AG09319 (cell line): ENCODE measurements at places on chromosomes 5 and 9.

DNA sequence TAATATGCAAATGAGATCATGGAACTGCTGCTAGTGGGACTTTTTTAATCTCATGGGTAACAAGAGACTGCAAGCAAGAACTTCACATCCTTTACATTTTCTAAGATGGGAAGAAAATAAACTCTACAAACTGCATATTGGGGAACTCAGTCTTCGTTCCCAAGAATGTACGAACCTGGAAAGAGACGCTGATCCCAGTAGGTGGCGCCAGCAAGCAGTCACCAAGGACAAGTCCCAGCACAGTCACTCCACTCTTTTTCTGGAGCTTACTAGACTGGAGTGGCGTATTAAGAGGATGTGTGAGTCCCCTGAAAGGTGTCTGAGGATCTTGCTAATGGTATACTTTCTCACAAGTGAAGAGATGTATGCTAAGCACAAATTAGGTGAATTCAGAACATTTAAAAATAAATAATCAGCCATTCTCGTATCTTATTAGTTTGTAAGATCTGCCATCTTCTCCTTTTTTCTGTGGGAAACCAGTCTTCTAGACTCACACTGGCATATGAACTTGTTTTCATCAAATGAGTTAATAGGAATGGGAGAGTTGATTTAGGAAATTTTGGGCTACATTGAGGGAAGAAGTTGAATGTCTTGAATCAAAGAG, 16.0 kb upstream of the PUM3 start:
- no peak for DNase-seq

GRCh38 chr9:91682806-91683205, 259.2 kb upstream of the NFIL3 start:
- DNase-seq, result no peak

DNA sequence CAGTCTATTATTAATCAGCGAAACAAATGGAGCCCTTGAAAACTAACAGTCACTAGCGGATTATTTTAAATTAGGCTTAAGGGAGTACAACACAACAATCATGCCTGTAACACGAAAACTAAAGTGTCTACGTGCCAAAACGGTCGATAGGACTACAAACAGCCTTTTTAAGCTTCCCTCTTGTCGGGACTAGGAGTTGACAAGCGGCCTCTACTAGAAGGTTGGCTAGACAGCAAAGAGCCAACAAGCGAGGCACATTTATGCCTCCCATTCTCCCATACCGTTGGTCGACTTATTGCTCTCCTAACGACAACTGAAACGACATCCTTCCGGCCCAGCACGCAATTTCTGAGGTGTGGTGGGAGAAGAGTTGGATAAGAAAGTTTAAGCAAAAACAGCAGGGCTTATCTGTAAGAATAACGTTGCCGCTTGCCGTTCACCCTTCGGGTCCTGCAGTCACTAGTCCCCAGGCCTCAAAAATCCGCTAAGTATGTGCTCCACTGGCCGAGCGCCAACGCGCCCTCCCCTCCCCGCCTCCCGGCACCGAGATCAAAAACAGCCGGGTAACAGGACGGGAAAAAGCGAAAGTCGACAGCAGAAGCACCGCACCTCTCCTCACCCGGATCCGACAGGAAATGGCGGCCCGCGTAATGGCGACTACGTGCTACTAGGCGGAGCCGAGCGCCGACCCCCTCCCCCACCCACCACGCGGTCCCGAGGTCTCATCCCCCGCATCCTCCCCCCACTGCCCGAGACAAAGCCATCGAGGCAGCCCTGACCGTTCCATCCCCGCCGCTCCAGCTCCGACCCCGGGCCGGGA, 813 bp downstream of the HNRNPK start:
- no peak for DNase-seq

- DNase-seq, result no peak
Observed at GRCh38 chr9:132798817-132799790, 79.0 kb downstream of the AK8 start.

DNA sequence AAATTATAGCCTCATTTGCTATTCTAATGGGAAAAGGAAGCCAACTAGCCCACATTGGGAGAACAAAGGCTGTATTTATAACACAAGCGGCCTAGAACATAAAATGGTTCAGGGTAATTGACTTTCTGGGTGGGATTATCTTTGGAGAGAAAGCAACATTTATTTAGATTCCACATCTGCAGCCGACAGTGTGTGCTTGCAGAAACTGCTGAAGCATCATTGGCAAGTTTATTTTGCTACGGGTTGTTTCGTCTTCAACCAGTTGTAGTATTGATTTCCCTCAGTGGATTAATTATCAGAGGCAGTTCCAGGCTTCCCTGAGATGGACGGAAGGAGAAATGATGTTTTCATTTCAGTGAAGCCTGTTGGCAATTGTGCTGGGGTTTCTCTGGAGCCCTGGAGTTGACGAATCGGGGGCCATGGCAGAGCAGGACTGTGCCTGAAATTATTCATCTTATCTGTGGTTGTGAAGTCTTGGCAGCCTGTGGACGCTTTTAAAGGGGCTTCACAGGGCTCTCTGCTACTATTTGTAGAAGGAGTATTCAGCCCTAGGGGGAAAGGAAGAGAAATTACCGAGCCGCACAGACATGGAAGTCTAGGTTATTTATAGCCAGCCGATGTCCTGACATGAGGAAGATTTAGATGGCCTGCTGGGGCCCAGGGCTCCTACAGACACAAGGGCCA, 290.6 kb upstream of the IRX4 start:
- DNase-seq, result no peak

GRCh38 chr9:36263683-36264082, 5.4 kb upstream of the GNE start:
- no peak for DNase-seq

GRCh38 chr9:138068601-138069035, 191.0 kb downstream of the CACNA1B start:
- no peak for DNase-seq

DNA sequence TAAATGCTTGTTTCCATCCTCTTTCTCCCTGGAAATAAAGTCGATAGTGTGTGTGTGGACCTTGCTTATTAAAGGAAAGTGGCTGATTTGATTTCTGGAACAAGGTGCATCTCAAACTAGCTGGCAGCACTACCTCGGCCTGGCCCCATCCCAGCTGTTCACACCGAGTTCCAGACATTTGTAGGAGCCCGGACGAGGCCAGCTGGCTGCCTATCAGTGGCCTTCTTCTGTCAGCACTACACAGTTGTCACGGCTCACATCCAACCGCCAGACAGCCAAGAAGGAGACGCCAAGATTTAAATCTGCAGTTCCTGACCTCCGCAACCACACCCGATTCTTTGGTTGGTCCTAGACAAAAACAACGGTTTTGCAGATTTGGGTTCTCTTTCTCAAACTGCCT, 63.6 kb downstream of the PALM2AKAP2 start:
- DNase-seq, result no peak

DNA sequence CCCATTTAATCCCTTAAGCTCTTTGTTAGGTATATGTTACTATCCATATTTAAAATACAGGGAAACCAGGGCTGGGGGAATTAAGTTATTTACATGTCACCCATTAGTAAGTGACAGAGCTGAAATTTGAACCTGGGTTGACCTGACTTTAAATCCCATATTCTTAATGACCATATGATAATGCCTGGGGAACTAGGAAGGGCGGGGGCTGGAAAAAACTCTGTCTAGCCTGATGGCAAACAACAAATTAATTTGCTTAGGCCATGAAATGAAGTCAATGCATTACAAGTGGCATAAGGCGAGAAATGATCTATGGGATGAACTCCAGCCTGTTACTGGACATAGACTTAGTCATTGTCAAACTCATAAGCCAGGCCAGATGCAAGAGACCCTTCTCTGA, 325.7 kb upstream of the WWC1 start:
- no peak for DNase-seq

GRCh38 chr5:83947763-83948162, 227.1 kb upstream of the HAPLN1 start:
- no peak for DNase-seq

- peak; percentile 76 for DNase-seq
Observed at GRCh38 chr5:120388016-120388781, 75.9 kb upstream of the PRR16 start.

- no peak for DNase-seq
Observed at GRCh38 chr9:73872701-73873100, 624.4 kb upstream of the RORB start.

DNA sequence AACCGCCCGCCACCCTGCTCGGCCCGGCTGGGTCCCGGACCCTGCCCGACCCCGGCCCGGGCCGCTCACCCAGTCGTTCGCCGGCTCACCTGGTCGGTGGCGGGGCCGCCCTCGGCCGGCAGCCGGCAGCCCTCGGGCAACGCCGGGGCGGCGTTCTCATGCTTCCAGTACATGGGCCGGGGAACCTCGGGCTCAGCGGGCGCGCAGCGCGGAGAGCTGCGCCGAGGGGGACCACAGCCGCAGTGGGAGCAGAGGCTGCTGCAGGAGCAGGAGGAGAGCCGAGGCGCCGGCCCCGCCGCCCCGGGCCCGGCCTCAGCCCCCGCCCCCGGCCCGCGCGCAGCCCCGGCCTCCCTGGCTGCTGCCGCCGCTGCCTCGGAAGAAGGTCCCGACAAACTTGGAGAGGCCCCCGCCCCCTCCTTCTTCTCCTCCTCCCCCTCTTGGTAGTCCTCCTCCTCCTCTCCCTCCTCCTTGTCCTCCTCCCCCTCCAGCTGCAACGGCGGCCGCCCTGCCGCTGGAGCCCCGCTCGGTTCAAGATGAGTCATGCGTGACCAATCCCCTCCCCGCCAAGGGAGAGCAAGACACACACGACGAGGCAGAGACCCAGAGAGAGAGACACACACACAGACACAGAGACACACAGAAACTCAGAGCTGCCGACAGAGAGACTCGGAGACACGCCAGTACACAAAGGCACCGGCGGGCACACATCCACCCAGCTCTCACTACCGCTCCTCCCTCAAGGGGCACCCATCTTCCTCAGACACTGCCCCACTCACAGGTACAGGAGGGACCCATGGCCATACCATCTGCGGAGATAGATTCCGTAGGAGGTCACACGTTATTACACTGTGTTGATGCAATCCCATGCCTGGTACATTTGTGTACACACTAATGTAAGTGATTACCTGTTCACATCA, at the start of gene LHX6:
Gene LHX6 (minus strand): TSS at position 390 of the 917 bp plus-strand sequence. CDS start 217 bp downstream, at position 173.
- DNase-seq, result no peak

GRCh38 chr5:37043693-37044092, 167.1 kb downstream of the NIPBL start:
- no peak for DNase-seq

DNA sequence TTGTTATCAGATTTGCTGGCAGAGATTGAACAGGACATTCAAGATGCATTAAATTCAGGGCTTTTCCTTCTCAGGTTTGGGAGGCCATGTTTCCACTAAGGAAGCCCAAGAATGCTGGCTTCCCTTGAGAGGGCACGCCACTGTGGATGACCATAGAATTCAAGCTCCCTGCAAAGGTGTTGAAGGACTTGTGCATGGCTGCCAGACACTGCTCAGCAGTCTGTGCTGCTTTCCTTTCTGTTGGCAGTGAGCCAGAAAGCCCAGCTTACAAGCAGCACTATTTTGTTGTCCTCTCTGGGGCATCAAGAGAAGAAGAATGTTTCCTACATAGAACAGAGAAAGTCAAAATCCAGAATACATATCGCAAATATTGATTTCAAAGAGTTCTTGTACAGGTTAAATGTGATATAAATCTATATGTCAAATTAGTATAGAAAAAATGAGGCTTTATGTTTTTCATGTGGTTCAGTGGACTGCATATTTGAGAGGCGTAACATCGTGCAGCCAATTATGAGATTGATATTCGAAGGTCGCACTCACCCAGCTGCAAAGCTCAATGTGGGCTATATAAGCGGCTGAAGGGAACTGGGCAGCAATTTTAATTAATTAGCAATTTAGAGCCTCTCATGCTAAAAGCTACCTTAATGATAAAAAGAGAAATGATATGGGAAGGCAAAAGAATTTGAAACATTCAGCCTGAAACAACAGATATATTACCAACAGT, 103.1 kb upstream of the ISL1 start:
- no peak for DNase-seq

DNA sequence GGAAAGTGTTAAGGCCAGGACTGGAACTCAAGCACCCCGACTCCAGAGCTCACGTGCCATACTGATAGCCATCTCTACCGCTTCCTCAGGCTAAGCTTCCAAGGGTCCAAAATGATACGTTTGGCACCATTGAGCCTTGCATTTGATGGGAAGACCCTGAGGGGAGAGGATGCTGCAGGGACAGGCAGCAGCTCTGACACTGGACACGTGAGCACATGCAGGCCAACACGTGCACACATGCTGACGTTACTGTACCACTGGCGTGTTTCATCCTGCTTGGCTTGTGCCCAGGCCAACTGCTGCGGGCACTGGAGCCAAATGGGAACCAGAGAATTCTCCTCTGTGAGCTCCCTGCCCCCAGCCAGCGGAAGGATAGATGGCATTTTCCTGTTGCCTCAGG, 5.2 kb downstream of the FAT2 start:
- peak; percentile 5 for DNase-seq

DNA sequence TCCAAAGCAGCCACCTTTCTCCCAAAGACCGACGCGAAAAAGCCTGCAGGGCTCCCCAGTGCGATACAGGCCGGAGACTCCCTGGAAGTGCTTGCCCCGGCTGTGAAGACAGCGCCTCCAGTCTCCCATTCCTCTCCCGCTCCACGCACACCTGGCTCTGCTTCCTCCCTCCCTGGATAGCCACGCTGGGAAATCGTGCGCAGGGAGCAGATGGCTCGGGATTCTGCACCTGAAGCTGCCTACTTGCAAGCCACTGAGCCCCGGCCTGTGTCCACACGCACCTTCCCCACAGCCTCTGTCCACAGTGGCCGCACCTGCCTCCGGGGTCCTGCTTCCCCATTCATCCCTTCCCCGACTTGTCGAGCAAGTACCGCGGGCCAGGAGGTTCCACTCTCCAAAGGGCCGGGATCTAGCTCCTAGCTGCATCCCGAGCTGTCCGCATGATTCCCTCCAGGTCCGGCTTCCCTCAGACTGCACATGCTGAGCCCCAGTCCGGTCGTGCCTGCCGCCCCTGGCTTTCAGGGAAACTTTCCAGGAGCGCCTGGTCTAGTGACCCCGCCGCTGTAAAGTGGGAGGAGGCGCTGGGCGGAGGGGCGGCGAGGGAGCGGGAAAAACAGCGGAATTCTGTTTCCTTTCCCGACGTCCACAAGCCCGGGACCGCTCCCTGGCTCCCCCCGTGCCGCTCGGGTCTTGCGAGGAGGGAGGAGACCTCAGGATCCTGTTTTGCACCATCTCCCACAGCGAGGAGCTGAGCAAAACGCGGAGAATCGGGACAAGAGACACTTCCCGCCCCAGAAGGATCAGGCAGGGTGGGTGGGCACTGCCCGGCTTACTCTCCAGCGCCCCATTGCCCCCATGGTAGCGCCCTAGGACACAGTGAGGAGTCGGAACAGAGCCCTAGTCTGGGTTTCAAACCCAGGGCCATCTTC, 2.0 kb downstream of the SEMA6A start:
- no peak for DNase-seq

GRCh38 chr9:136754626-136755301, 3.3 kb downstream of the LCN8 start:
- no peak for DNase-seq

DNA sequence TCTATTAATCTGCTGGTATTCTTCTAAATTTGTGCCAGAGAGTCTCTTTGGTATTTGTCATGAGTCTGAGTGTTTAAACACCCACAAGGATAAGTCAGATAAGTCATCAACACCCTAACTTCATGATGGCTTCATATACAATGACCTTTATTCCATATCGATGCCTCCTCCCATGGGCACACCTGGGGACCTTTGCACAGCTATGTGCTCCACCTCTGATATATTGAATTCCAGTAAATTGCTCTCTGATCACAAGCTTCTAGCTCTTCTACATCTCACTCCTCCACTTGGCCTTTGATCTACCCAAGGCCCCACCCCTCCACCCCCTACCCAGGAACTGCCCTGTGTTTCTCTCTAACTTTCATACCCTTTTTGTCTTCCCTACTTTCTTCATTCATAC, 102.7 kb upstream of the MIER3 start:
- DNase-seq, result no peak
